ENCODE measurements at places on chromosomes 5 and 9. TPM values are rescaled to one million over a fixed set of nuclear protein-coding genes. Genes with fewer than 3 reads are reported as not detected.

The DDX4 gene
- total RNA-seq: not detected

The SLC34A1 gene
- not detected for total RNA-seq

The FOXD4L4 gene
- total RNA-seq: not detected

The SCAI gene
- 14.1 TPM for total RNA-seq

DNA sequence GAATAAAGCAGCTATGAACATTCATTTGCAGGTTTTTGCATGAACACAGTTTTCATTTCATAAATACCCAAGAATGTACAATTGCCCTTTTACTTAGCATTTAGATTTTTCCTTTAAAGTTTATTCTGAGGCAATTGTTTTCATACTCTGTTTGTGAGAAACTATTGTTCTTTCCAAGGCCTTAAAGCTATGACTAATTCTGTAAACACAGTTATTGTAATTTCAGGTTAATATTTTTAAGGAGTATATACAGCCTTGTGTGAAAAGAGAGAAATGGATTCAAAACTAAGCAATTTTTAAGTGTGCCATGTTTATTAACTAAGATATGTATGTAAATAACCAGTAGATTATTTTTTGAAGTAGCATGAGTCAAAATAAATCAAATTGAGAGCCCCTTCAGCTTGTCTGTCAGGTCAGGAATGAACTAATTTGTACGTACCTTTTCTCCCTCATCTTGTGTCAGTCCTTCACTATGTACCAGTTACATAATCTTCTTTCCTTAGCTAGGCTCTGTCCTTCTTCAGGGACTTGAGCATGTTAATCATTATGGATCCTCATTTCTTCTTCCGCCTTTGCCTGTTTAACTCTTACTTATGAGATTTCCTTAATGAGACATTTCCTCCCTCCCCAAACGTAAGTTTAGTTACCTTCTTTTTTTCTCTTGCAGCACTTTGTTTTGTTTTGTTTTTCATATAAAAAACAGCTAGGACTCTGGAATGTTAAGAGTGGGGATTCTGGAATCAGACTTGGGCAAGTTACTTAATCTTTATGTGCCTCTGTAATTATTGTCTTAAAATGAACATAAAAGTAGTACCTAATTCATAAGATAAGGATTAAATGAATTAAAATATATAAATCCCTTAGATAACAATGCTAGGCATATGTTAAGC is 63.6 kb downstream of the NIPBL start:
- no peak for DNase-seq

GRCh38 chr5:13624283-13625074 is 320.0 kb downstream of the DNAH5 start:
- DNase-seq: no peak

DNA sequence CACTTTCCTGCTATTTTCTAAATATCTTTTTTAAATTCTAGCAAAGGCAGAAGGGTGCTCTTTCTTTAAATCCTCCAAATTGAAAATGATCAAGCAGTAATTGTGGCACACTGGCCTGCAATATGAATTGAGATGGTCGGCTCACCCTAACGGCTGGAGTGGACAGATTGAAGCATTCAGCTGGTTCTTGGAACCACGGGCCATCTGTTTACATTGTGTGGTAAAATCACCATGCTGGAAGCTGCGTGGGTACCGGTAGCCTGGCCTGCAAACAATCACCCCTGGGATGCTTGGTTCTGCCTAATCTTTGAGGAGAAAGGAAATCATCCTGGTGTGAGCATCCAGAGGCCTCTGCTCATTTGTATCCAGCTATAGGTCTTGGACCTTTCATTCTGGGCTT is 289.3 kb downstream of the ZNF608 start:
- no peak for DNase-seq

- peak; percentile 71 for DNase-seq
Measured at GRCh38 chr9:132409828-132410528, at the start of gene CFAP77. Gene CFAP77 (plus strand): TSS chr9:132410211. CDS start chr9:132410272, 61 bp downstream.

- no peak for DNase-seq
Measured at GRCh38 chr5:109192555-109193281, 217.1 kb downstream of the PJA2 start.

GRCh38 chr5:4374866-4375265 is 765.3 kb upstream of the ADAMTS16 start:
- DNase-seq: no peak

- peak; percentile 98 for DNase-seq
Measured at GRCh38 chr5:142325725-142326479, 1.1 kb upstream of the SPRY4 start.

GRCh38 chr9:85995599-85995998 is 54.7 kb downstream of the NAA35 start:
- no peak for DNase-seq

DNA sequence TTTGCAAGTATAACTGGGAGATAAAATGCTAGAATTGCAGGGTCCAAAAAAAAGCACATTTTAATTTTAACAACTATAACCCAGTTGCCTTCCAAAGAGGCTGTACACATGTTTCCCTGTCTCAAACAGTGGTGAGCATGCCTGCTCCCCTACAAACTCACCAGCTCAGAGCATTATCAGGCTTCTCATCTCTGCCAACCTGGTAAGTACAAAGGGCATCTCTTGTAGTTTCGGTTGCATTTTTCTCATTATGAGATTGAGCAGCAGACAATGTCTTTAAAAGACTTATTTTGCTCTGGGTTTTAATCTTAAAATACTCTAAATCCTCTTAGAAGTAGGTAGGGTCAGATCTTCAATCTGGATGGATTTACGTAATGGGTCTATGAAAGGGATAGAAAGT is 107.1 kb upstream of the MSX2 start:
- no peak for DNase-seq

GRCh38 chr5:35087991-35088390 is 40.2 kb upstream of the AGXT2 start:
- no peak for DNase-seq

DNA sequence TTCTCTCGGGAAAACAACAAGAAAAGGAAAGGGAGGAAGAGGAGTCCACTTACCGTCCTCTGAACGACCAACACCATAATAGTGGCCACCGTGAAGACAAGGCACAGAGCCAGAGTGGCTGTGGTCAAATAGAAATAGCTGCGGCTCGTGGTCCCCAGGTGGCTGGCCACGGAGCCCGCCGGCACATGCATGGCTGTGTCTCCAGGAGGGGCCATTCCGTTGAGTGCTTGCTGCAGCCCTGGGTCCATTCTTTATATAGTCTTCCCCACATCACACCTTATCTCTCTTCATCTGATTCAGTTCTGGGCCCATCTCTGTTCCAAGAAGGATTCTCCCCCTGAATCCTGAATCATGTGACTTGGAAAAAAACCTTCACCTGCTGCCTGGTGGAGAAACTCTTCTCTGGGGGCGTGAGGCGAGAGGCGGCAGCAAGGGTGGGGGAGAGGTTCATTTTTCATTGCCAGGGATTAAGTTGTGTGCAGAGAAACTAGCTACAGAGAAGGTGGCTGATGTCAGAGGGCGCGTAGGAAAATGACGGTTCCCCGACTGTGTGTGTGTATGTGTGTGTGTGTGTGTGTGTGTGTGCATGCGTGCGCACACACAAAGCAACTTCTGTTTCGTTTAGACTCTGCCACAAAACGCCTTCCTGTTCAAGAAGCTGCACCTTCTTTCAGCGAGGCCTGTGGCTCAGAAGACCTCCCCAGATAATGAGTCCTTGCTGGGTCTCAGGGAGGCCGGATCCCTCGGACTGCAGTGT is at the start of gene TNFSF8:
Gene TNFSF8 (minus strand): TSS at position 536 of the 757 bp plus-strand sequence. CDS start 288 bp downstream, at position 248.
- no peak for DNase-seq

GRCh38 chr5:152288499-152288898 is 116.6 kb downstream of the NMUR2 start:
- no peak for DNase-seq

GRCh38 chr9:30673132-30673531 is 1711.3 kb upstream of the ACO1 start:
- DNase-seq: no peak

Measured in A673 (cell line).